ENCODE measurements at places on chromosomes 11 and 22. TPM values are rescaled to one million over a fixed set of nuclear protein-coding genes. Genes with fewer than 3 reads are reported as not detected.

- no peaks in the 10 kb centered on the region for H3K36me3 ChIP-seq
- no peak overlapping the region for H3K4me3 ChIP-seq
- peak overlapping the region; percentile 65 for H3K27ac ChIP-seq
- H3K4me1 ChIP-seq = peaks cover 20% of the 10 kb centered on the region
Observed at GRCh38 chr22:38034884-38035529, 22.2 kb upstream of the PICK1 start.

DNA sequence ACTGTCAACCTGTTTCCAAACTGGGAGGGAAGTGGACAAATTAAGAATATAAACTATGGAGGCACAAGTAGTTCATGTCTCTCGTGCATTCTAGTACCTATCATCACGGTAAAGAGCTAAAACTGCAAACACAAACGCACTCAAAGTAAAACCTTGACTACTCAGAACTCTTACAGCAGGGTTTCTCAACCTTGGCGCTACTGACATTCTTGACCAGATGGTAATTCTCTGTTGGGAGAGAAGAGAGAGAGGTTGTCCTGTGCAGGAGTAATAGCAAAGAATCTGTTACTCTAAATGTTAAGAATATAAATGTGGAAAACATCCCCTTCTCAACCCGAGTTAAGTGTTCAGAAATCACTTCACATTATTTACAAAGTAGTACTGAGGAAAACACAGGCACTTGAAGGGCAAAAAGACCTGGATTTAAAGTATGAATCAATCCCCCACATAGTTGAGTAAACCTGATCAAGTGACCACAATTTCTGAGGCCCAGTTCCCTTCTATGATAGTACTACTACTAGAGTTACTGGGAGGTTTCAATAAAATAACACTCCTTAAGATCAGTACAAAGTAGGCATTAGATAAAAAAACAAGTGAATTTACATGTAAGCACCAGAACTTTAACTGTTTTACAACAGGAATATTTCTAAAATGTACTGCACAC is 73.1 kb upstream of the ARHGAP32 start:
- no peaks in the 10 kb centered on the region for H3K36me3 ChIP-seq
- H3K27ac ChIP-seq = no peak overlapping the region
- no peaks in the 10 kb centered on the region for H3K27me3 ChIP-seq
- DNase-seq = no peak
- H3K4me3 ChIP-seq = no peak overlapping the region

DNA sequence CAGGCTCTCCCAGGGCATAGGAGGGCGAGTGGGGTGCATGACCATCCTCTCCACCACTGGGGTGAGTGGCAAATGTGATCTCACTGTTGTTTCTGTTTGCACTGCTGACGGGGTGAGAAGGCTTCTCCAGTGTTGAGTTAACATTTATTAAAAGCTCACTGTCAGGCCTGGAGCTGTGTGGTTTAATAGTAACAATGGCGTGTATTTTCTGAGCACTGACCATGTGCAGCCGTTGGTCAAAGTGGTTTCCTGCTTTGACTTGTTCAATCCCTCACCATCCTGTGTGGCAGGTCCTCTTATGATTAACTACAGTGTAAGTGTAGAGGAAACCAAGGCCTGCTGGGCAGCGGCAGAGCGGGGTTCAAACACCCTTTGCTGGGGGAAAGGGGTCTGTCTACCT is 4.4 kb downstream of the A4GALT start:
- H3K36me3 ChIP-seq = no peaks in the 10 kb centered on the region
- H3K4me1 ChIP-seq = peaks cover 46% of the 10 kb centered on the region
- H3K27ac ChIP-seq = peak overlapping the region; percentile 90
- no peak overlapping the region for H3K4me3 ChIP-seq
- no peak for DNase-seq

DNA sequence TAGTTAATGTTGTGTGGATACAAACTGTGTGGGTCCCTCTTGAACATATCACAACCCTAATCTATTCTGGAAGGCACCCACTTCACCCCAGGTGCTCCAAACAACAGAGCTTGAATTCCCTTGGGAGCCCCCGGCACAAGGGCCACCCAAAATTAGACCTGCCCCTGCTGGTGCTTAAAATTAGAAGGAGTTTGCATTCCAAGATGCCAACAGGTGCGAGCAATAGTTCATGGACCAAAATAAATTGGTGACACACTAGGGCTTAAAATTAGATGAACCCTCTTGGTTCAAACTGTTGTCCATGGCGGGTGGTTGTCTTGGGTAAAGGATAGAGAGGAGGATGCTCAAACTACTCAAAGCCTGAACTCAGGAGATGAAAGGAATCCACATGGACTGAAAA is 291.5 kb downstream of the MN1 start:
- no peak for DNase-seq
- H3K27ac ChIP-seq = no peak overlapping the region
- H3K4me1 ChIP-seq = peaks cover 12% of the 10 kb centered on the region
- no peaks in the 10 kb centered on the region for H3K36me3 ChIP-seq
- H3K4me3 ChIP-seq = no peak overlapping the region
- H3K27me3 ChIP-seq = no peaks in the 10 kb centered on the region

- H3K27ac ChIP-seq = no peak overlapping the region
- H3K36me3 ChIP-seq = peaks cover 26% of the 10 kb centered on the region
- H3K4me3 ChIP-seq = no peak overlapping the region
- H3K27me3 ChIP-seq = no peaks in the 10 kb centered on the region
Observed at GRCh38 chr22:20315337-20316216, 4.3 kb downstream of the DGCR6L start.

DNA sequence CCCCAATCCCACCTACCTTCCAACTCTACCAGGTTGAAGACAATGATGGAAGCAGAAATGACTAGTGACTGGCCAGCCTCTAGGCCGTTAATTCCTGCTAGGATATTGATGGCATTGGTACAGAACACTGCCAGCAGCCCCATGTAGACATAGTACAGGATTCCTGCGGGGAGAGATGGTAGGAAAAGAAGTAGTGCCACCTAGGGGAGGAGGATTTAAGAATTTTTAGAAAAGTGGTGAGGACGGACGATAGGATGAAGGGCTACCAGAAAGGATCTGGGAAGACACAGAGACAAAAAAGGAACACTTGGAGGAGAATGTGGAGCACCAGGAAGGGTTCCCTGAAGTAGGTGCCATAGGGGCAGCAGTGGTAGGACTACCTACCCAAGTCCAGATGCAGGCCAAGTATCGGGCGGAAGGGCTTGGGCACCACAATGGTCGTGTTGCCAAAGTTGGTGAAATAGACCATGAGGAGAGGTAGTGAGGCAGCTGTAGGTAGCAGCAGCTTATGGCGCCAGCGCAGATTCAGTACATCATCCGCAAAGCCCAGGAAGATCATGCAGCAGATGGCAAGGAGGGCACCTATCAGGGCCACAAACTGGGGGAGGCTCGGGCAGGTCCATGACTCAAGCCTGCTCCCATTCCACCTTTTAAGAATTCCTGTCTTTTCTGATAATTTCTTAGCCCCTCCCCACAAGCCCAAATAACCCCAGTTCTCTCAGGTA is 1.2 kb downstream of the DPAGT1 start:
- no peak for DNase-seq
- peaks cover 6% of the 10 kb centered on the region for H3K36me3 ChIP-seq
- H3K27ac ChIP-seq = peak overlapping the region; percentile 95
- H3K4me3 ChIP-seq = peak overlapping the region; percentile 65

GRCh38 chr11:57547854-57548377 is 10.5 kb downstream of the SMTNL1 start:
- no peak overlapping the region for H3K27ac ChIP-seq
- H3K27me3 ChIP-seq = no peaks in the 10 kb centered on the region
- no peaks in the 10 kb centered on the region for H3K4me1 ChIP-seq

- DNase-seq = no peak
- H3K27me3 ChIP-seq = no peaks in the 10 kb centered on the region
- H3K4me3 ChIP-seq = no peak overlapping the region
- peak overlapping the region; percentile 89 for H3K27ac ChIP-seq
- H3K36me3 ChIP-seq = peaks cover 34% of the 10 kb centered on the region
Observed at GRCh38 chr22:41526830-41527799, 17.2 kb downstream of the POLR3H start.

GRCh38 chr11:115065314-115065713 is 387.0 kb downstream of the NXPE2 start:
- H3K4me1 ChIP-seq = no peaks in the 10 kb centered on the region
- no peak overlapping the region for H3K4me3 ChIP-seq
- no peaks in the 10 kb centered on the region for H3K27me3 ChIP-seq
- no peak for DNase-seq
- H3K36me3 ChIP-seq = no peaks in the 10 kb centered on the region

DNA sequence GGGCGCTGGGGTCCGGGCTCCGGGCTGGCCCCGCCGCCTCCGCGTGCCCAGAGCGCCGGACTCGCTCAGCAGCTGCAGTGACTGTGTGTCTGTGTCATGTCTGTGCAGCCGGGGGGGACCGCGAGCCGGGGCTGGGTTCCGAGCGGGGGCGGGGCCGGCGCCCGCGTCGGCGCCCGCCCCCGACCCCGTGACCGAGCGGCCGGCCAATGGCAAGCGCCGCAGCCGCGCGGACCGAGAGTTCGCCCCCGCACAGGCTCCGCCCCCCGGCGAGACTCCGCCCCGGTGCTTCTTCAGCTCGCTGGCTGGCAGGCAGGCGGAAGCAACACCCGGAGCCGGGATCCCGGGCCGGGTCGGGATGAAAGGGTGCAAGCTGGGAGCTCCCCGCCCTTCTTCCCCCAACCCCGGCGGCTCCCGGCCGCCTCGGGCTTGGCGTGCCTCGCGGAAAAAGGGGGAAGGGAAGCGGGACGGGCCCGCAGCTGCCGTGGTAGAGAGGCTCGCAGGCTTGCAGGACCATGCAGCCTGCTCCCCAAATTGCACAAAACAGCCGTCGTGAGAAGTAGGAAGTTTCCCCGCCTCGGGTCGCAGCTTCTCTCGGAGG is 750 bp upstream of the LARGE1 start:
- peaks cover 3% of the 10 kb centered on the region for H3K4me1 ChIP-seq
- H3K36me3 ChIP-seq = no peaks in the 10 kb centered on the region
- H3K27ac ChIP-seq = peak overlapping the region; percentile 70
- no peaks in the 10 kb centered on the region for H3K27me3 ChIP-seq

DNA sequence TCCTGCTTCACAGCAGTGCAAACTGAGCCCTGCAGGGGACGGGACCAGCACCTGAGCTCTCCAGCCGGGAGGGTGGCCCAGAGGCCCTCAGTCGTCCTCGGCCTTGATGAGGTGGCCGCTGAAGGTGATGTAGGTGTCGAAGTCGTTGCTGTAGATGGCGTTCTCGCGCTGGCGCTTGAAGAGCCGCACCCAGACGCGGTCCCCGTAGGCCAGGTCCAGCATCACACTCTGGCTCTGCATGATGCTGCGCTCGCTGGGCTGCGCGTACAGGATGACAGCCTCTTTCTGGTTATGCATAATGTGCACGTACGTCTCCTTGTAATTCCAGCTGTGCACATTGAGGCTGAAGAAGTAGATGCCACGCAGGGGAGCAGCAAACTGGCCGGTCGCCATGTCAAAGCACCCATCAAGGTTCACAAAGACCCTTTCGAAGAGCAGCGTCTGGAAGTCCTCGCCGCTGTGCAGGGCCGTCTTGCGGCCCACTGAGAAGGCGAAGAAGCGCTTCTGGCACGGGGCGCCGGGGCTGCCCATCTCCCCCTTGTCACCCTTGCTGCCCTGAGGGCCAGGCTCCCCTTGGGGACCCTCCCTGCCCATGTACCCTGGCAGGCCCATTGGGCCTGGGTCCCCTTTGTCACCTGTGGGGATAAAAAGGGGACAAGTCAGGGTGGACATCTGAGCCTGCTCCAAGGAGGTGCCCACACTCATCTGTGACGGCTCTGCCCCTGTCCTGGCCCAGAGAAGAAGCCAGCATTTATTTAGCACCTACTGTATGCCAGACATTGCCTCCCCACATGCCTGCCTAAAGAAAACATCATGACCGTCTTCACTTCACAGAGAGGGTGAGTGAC is 5.7 kb downstream of the C1QTNF6 start:
- H3K27ac ChIP-seq = no peak overlapping the region
- no peak for DNase-seq
- no peak overlapping the region for H3K4me3 ChIP-seq
- H3K4me1 ChIP-seq = peaks cover 25% of the 10 kb centered on the region

DNA sequence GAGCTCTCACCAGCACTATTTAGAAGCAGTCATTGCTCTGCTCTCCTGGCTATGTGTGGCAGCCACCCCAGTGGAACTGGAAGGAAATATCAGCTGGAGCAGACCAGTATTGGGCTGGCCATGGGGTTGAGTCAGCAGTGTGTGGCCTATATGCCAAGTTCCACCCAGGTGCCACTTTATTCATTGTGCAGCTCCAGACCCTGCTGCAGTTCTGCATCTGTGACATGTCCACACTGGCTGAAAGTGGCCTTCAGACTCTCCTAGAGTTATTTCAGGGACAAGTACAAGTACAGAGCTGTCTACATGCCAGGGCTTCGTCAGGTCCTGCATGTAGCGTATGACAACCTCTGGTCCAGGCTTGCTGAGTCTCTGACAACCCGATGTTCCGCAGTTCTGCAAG is 55.2 kb downstream of the CABIN1 start:
- H3K27ac ChIP-seq = no peak overlapping the region
- no peaks in the 10 kb centered on the region for H3K27me3 ChIP-seq
- H3K36me3 ChIP-seq = peaks cover 94% of the 10 kb centered on the region
- DNase-seq = no peak
- no peak overlapping the region for H3K4me3 ChIP-seq

DNA sequence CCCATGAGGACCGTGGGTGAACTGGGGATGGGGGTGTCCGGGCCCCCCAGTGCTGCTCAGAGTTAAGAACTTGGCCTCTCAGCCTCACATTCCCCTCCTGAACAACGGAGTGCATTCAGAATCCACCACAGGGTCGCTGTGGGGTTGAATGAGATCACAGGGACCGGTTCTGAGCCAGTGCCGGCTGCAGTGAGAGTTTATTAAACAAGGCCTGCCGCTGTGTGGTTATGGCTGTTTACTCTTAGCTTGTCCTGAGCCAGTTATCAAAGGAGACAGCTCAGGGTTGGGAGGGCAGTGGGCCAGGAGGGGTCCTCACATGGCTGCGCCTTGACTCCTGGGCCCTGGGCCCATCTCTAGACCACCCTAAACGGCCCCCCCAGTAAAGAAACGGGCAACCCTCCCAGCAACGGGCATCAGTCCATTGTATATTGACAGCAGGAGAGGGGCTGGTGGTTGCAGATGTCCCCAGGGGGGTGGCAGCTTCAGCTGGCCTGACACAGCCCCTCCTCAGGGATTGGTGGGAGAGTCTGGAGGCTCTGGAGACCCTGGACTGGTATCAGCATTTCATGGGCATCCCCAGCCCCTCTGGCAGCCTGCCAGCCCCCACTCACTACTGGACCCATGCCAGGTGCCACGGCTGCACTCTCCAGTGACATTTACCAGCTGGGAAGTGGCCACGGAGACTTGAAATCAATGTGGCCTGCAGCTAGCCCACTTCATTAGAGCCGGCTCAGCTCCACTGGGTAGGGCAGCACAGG is 15.1 kb upstream of the CABP7 start:
- no peaks in the 10 kb centered on the region for H3K36me3 ChIP-seq
- DNase-seq = no peak
- H3K4me3 ChIP-seq = no peak overlapping the region
- H3K4me1 ChIP-seq = peaks cover 36% of the 10 kb centered on the region

- H3K27ac ChIP-seq = no peak overlapping the region
- no peaks in the 10 kb centered on the region for H3K27me3 ChIP-seq
- H3K36me3 ChIP-seq = peaks cover 60% of the 10 kb centered on the region
- H3K4me1 ChIP-seq = no peaks in the 10 kb centered on the region
Observed at GRCh38 chr22:28094771-28095170, 175.7 kb upstream of the PITPNB start.

The TXN2 gene
- 66.6 TPM for total RNA-seq

The OR8G1 gene
- total RNA-seq = not detected

The SPI1 gene
- 3.4 TPM for total RNA-seq

The JAML gene
- total RNA-seq = 4.3 TPM

The RIMBP3B gene
- total RNA-seq = not detected
